ENCODE measurements at places on chromosomes 2 and 18. TPM values are rescaled to one million over a fixed set of nuclear protein-coding genes. Genes with fewer than 3 reads are reported as not detected.

- no peak overlapping the region for H3K27ac ChIP-seq
- no peak overlapping the region for H3K4me3 ChIP-seq
- H3K27me3 ChIP-seq: peaks cover 4% of the 10 kb centered on the region
- DNase-seq: no peak
- peaks cover 21% of the 10 kb centered on the region for H3K36me3 ChIP-seq
Observed at GRCh38 chr2:60544062-60544461, 9.4 kb downstream of the BCL11A start.

- no peak overlapping the region for H3K4me3 ChIP-seq
- peaks cover 1% of the 10 kb centered on the region for H3K36me3 ChIP-seq
- H3K27ac ChIP-seq: no peak overlapping the region
Observed at GRCh38 chr2:111642586-111643327, 241.2 kb downstream of the ANAPC1 start.

DNA sequence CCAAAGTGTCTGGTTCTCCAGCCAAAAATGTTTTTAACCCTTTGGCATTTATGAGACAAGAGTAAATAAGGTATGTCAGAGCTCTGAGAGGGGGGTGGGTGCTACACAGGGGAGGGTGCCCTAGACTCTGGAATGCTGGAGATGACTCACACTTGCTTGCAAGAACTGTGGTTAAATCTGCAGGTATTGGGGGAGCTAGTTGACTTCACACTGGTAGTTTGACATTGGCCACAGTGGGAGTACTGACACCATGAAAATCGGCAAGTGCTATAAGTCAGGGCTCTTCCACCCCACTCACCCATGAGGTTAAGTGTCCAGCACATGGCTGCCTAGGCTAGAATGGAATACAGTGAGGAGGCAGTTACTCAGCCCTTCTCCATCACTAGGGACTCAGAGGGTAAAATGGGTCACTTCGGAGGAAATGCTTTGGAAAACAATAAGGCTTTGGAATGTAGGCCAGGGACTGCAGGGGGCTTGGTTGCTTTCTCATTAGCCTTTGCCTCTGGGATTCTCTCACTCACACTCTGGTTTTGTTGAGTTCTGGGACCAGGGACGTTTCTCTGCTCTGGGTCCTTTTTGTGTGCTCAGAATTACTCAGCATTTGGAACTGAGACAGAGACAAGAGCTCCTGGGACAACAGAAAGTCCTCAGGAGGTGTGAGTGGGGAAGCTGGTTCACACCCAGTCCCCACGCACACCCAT is 91.6 kb downstream of the ACKR3 start:
- no peak for DNase-seq
- no peak overlapping the region for H3K4me3 ChIP-seq
- H3K27ac ChIP-seq: peak overlapping the region; percentile 33
- H3K4me1 ChIP-seq: peaks cover 17% of the 10 kb centered on the region
- H3K36me3 ChIP-seq: no peaks in the 10 kb centered on the region
- H3K27me3 ChIP-seq: peaks cover 31% of the 10 kb centered on the region

- peaks cover 18% of the 10 kb centered on the region for H3K27me3 ChIP-seq
- H3K4me3 ChIP-seq: no peak overlapping the region
- no peak for DNase-seq
- H3K36me3 ChIP-seq: no peaks in the 10 kb centered on the region
- no peaks in the 10 kb centered on the region for H3K4me1 ChIP-seq
Observed at GRCh38 chr18:46672062-46672970, 15.3 kb upstream of the LOXHD1 start.

DNA sequence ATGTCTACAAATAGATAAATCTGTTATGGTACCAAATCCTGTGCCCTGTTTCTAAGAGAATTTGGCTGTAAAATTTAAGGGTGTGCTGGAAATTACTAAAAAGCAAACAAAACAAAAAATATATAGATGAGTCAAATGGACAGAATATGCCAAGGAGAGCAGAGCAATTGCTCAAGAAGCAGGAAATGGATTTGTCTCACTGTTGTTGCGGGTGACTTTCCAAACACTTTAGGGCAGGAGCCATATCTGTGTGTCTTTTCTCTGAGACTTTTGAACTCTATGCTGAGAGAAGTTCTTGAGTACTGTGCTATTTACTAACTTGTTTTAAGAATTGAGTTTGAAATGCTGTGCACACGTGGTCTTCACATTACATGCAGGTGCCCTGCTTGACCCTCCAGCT is 221.7 kb downstream of the PHLPP1 start:
- H3K36me3 ChIP-seq: peaks cover 9% of the 10 kb centered on the region
- H3K4me1 ChIP-seq: peaks cover 4% of the 10 kb centered on the region
- no peaks in the 10 kb centered on the region for H3K27me3 ChIP-seq
- DNase-seq: no peak
- no peak overlapping the region for H3K4me3 ChIP-seq

- H3K27me3 ChIP-seq: peaks cover 4% of the 10 kb centered on the region
- H3K27ac ChIP-seq: no peak overlapping the region
- no peak for DNase-seq
- H3K4me3 ChIP-seq: no peak overlapping the region
Observed at GRCh38 chr2:68103709-68104055, 40.9 kb upstream of the C1D start.

DNA sequence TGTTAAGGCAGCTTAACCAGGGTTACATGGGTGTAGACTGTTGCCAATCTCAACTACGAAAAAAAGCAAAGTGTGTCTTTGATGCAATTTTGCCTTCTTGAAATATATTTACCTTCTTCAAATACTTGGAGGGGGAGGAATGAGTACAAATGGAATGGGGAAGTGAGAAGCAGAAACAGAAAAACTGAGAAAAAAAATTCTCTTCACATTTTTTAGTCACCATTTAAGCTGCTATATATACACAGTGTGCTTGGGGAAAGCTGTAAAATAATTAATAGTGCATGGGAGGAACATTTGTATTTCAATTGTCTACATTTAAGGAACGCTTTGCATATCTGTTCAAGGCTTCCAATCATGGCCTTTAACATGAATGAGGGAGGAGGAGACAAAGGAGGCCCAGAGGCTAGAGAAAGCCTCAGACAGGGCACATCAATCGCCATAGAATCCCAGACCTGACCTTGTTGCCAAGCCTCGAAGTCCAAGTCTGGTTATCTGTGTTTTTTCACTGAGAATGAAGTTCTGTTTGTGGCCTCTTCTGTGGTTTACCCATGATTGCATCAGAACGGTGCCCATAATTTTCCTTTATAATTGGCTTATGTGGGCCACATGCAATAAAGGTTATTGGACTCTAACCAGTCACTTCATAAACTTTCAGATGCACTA is 158.6 kb downstream of the PIK3C3 start:
- no peak overlapping the region for H3K27ac ChIP-seq
- DNase-seq: no peak
- H3K27me3 ChIP-seq: no peaks in the 10 kb centered on the region

- H3K4me3 ChIP-seq: no peak overlapping the region
- no peak for DNase-seq
- no peaks in the 10 kb centered on the region for H3K36me3 ChIP-seq
- no peaks in the 10 kb centered on the region for H3K27me3 ChIP-seq
- H3K27ac ChIP-seq: peak overlapping the region; percentile 4
Observed at GRCh38 chr18:36756242-36756641, 72.6 kb downstream of the TPGS2 start.

GRCh38 chr2:55120634-55121359 is 70.5 kb upstream of the RTN4 start:
- no peak for DNase-seq
- peaks cover 3% of the 10 kb centered on the region for H3K4me1 ChIP-seq

DNA sequence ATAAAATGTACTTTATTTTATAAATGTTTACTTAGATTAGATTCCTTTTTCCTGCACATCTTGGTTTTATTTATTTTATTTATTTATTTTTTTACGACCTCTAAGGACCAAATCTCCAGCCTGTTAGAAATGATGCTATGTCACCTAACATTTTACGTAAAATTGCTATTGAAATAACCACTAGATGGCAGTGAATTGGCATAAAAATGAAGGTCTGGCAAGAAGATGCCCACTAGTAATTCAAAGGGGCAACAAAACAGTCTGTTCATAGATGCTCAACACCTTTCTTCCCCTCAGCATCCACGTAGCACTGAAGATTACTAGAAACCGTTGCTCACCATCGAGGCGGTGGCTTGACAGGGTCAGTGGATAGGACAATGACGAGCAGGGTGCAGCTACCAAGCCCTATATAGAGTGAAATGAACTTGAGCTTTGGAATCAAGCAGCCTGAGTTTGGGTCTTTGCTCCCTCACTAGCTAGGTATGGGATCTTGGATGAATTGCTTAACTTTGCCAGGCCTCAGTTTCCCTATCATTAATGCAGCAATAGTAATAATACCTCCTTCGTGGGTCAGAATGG is 128.7 kb upstream of the L3MBTL4 start:
- H3K27ac ChIP-seq: no peak overlapping the region
- no peak for DNase-seq
- H3K36me3 ChIP-seq: peaks cover 1% of the 10 kb centered on the region
- H3K4me3 ChIP-seq: no peak overlapping the region
- peaks cover 3% of the 10 kb centered on the region for H3K27me3 ChIP-seq
- H3K4me1 ChIP-seq: peaks cover 9% of the 10 kb centered on the region

- H3K27me3 ChIP-seq: no peaks in the 10 kb centered on the region
- H3K4me1 ChIP-seq: peaks cover 12% of the 10 kb centered on the region
- H3K36me3 ChIP-seq: no peaks in the 10 kb centered on the region
- H3K4me3 ChIP-seq: no peak overlapping the region
- DNase-seq: no peak
Observed at GRCh38 chr2:98854682-98855081, 81.3 kb downstream of the CRACDL start.

GRCh38 chr2:68776124-68776523 is 41.5 kb downstream of the ARHGAP25 start:
- no peaks in the 10 kb centered on the region for H3K36me3 ChIP-seq
- peaks cover 6% of the 10 kb centered on the region for H3K4me1 ChIP-seq
- H3K27ac ChIP-seq: no peak overlapping the region
- DNase-seq: no peak
- H3K4me3 ChIP-seq: no peak overlapping the region
- H3K27me3 ChIP-seq: peaks cover 10% of the 10 kb centered on the region

DNA sequence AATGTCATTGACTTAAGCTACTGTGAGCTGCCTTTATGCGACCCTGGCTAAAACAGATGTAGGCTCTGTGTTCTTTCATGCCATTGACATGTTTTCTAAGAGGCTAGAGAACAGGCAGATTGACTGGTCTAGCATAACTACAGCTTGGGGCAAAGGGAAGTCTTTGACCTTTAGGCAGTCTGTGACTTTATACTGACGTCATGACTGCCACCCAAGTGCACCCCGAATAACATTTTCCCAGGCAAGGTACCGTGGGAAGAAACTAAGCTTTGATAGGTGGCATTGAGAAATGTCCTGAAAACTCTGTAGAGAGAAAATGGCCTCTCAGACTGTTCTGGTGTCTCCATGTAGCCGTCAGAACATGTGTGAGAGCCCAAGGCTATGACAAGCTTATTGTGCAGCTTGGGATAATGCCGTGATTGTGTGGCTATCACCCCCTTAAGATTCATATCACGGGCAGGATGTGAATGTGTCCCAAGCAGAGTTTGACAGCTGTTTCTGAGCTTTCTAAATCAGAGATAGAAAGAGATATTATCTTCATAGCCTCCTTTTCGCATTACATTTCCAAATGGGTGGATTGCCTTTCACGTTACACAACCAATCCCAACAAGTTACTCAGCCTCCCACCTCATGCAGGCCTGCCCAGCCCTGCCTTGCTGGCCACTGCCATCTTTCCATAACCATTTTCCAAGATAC is 672.2 kb upstream of the ACVR2A start:
- H3K4me3 ChIP-seq: no peak overlapping the region
- no peak overlapping the region for H3K27ac ChIP-seq
- DNase-seq: no peak
- H3K4me1 ChIP-seq: peaks cover 9% of the 10 kb centered on the region

DNA sequence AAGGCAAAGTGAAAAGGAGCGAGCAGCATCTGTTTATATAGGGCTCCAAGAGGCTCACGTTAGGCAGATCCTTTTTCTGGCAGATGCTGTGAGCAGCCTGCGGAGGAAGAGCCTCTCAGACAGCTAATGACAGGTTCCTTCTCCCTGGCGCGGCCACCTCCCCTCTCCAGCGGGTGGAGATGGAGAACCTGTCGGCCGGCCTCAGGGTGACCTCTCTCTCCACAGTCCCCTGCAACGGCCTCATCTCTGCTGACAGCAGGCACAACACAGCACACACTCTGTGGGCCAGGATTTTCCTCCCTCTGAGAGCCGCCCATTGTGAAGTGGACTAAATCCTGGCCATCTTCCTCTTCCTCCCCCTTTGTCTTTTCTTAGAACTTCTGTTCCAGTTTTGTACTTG is 119.8 kb downstream of the PRKCE start:
- H3K36me3 ChIP-seq: no peaks in the 10 kb centered on the region
- H3K4me1 ChIP-seq: peaks cover 5% of the 10 kb centered on the region
- H3K4me3 ChIP-seq: no peak overlapping the region
- peaks cover 22% of the 10 kb centered on the region for H3K27me3 ChIP-seq
- no peak for DNase-seq

DNA sequence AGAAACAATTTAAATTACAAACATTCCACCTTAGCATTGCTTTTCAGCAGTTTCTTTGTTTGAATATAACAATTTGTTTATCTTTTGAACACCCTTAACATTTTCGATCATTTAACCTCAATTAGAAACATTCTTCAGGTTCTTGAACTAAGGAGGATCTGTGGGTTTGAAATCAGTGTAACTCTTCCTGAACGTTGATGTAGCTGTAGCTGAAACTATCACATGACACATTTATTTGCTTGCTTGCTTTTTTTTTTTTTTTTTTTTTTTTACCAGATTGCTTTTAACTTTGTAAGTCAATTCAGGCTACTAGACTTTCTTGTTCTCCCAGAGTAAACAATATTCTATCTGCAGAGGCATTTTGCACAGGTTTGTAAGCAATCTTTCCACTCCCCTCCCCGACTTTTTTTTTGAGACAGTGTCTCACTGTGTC is 47.6 kb downstream of the GPD2 start:
- H3K4me3 ChIP-seq: no peak overlapping the region
- no peak for DNase-seq
- peak overlapping the region; percentile 78 for H3K27ac ChIP-seq
- peaks cover 1% of the 10 kb centered on the region for H3K36me3 ChIP-seq
- no peaks in the 10 kb centered on the region for H3K27me3 ChIP-seq

GRCh38 chr2:124478761-124479160 is 453.7 kb downstream of the CNTNAP5 start:
- no peaks in the 10 kb centered on the region for H3K36me3 ChIP-seq
- no peaks in the 10 kb centered on the region for H3K27me3 ChIP-seq
- no peak for DNase-seq
- no peak overlapping the region for H3K4me3 ChIP-seq
- H3K27ac ChIP-seq: no peak overlapping the region
- peaks cover 14% of the 10 kb centered on the region for H3K4me1 ChIP-seq

- no peaks in the 10 kb centered on the region for H3K4me1 ChIP-seq
- no peak overlapping the region for H3K4me3 ChIP-seq
- H3K27ac ChIP-seq: no peak overlapping the region
Observed at GRCh38 chr18:51123936-51124486, 73.5 kb downstream of the MEX3C start.

DNA sequence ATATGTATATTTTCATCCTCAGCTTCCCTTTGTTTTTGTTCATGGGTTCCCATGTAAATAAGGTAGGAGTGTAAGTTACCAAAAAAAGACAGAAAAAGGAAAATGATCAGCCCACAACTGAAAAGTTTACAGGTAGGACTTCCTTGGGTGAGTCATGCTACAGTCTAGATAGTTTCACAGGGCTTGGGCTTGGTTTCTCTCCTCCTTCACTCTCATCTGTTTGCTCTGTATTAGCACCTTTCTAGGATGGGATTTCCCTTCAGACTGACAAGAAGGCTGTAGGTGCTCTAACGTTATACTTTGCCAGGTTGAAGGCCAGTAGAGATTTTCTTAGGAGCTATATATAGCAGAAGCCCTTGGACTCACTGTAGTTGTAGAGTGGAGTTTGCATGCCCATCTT is 57.9 kb downstream of the FAM171B start:
- H3K27me3 ChIP-seq: no peaks in the 10 kb centered on the region
- H3K27ac ChIP-seq: no peak overlapping the region
- DNase-seq: no peak
- peaks cover 2% of the 10 kb centered on the region for H3K4me1 ChIP-seq

The ZBTB14 gene
- total RNA-seq: 14.8 TPM

The ZSWIM2 gene
- not detected for total RNA-seq

The SERPINB12 gene
- not detected for total RNA-seq

The RNF25 gene
- total RNA-seq: 28.7 TPM

The KCTD1 gene
- total RNA-seq: 34.0 TPM

Measured in progenitor cell of endocrine pancreas (in vitro differentiated cells).